ENCODE measurements at places on chromosomes 4 and X. TPM values are rescaled to one million over a fixed set of nuclear protein-coding genes. Genes with fewer than 3 reads are reported as not detected.

GRCh38 chr4:83556006-83556707 lies 20.2 kb downstream of the GPAT3 start:
- DNase-seq = no peak

- DNase-seq = no peak
These were observed 109.3 kb downstream of the ADRA2C start for GRCh38 chr4:3875466-3875865.

GRCh38 chr4:28822163-28822562 lies 1898.0 kb upstream of the PCDH7 start:
- DNase-seq = no peak

DNA sequence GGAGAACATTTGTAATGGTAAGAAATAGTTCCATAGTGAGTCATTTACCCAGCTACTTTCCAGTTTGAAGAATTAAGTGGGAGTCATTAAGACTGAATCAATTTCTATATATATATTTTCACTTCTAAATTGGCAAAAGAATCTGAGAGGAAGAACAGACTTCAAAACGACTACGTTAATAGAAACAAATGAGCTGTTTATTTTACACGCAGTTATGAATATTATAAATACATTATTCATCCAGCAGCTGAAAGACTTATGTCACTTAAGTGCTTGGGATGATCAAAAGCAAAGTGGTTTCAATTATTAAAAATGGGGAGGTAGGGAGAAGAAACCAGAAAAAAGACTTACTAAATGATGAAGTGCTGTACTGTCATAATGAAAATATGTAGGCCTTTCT lies 260.5 kb upstream of the DDX53 start:
- no peak for DNase-seq

GRCh38 chr4:128711361-128711760 lies 98.1 kb upstream of the JADE1 start:
- DNase-seq = no peak

DNA sequence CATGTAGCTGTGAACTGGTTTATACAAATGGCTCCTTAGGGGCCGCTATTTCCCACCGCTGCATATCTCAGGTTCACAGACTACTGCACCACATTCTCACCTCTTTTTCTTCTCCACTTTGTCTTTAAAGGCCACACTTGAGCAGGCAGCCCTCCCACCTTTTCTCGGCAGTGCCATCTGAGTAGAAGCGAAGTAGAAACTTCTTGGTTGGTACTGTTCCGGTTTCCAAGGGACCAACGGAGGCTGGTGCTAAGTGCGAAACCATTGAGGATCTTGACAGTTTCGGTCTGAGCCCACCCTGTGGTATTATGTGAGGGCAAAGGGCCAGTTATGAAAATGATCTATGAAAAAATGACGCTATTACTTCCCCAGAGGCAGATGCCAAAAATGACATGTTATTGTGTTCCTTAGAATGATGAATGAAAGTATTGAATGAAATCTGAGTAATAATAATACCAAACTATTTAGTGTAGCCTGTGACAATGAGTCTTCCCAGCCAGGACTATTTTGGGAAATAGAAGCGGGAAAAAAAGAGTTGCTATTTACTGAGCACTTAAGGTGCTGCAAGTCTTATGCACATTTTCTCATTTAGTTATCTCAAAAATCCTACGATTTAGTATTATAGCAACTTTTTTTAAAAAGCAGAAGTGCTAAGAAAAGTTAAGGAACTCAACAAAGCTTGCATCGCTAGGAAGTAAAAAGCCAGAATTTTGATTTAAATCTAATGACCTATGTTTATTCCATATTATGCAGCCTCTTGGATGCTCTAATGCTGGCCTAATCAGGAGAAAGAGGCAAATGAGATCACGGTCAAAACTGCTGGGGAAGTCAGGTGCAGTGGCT lies 29.6 kb upstream of the CHRNA9 start:
- DNase-seq = no peak

GRCh38 chr4:156036496-156036895 lies 82.8 kb upstream of the CTSO start:
- no peak for DNase-seq

DNA sequence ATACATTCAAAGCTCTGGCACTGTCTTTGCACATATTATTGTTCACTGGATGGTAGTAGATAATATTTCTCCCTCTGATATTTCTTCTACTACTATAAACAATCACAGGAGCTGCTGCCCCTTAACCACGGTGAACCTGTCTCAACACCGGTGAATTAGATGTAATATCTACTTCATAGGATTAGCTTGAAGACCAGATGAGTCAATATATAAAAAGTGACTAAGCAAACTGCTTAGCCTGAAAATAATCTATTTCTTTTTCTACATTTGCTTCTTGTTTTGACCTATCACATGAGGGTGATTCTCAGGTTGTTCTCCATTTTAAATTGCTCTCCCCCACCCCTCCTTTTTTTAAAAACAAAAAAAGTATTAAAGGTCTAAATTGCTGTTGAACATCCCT lies 645.5 kb downstream of the ANKRD50 start:
- DNase-seq = no peak

DNA sequence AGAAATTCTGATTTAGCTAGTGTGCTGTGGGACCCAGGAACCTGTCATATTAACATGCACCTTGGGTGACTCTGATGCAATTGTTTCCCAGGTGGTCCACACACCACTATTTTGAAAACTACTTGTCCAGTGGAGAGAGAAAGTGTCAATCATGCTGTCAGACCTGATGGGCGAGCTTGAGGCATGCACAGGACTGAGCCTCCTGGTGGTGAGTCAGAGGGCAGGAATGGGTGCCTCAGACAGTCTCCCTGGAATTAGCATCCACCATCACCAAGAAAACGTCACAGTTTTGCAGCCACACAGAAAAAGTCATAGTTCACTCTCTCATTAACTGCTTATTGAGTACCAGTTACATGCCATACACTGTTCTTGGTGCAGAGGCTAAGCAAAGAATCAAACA lies 181.8 kb upstream of the MAOA start:
- no peak for DNase-seq

DNA sequence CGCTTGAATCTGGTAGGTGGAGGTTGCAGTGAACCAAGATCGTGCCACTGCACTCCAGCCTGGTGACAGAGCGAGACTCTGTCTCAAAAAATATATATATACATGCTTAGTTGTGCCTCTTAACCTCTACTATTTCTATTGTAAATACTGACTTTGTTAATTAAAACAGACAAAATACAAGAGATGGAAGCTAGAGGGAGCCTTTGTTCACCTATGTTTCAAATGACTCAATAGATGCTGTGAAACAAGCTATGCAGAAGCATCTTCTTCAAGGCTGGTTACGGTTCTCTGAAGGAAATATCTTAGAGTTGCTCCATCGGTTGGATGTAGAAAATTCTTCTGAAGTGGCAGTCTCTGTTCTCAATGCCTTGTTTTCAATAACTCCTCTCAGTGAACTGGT lies 6.2 kb downstream of the NCAPG start:
- no peak for DNase-seq

DNA sequence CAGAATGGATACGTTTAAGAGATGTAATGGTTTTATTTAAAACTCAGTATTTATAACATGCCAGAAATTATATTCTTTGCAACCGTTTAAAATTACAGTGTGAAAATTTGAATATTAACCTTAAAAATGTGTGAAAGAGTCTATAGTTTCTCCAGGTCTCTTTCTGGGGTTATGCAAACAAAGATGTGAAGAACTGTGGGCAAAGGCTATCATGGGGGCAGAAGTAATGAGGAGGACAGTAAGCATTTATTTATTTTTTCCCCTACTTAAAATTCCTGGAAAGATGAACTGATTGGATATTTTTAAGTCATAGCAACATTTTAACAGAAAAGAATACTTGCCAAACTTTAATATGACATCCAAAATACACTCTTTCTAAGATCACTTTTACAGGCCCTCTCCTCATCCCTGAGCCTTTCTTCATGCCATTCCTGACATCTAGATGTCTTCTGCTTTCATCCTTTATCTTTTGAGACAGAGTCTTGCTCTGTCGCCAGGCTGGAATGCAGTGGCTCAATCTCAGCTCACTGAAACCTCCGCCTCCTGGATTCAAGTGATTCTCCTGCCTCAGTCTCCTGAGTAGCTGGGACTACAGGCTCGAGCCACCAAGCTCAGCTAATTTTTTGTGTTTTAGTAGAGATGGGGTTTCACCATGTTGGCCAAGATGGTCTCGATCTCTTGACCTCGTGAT lies 46.1 kb downstream of the TMEM131L start:
- no peak for DNase-seq

GRCh38 chr4:118277243-118277642 lies 75.6 kb downstream of the PRSS12 start:
- DNase-seq = no peak

GRCh38 chr4:123168812-123169211 lies 227.8 kb upstream of the SPRY1 start:
- DNase-seq = no peak

DNA sequence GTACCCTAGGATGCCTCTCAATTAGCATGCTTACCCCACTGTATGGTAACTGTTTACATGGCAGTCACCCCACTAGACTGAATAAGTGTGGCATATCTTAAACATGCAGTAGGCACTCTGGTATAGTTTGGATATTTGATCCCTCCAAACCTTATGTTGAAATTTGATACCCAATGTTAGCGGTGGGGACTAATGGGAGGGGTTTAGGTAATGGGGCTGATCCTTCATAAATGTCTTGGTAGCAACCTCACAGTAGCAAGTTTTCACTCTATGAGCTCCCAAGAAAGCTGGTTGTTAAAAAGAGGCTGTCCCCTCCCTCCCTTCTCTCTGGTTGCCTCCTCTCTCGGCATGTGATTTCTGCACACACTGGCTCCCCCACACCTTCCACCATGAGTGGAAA lies 10.1 kb downstream of the TMEM150C start:
- DNase-seq = no peak

DNA sequence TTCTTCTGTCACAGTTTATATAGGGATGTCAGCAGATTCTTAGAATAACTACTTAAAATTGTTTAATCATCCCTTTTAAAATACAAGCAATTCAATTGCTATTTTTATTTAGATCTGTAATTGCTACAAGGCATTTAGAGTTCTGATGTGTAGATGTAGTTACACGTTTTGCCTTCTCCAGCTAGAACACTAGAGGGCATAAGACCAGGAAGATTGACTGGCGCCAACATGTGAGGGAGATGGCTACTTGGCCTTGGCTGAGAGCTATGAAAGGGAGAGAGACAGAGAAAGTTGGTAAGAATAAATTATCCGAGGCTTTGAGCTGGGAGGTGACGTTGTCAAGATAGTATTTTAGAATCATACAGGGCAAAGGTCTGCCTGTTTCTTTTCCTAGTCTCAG lies 563.7 kb upstream of the PRKX start:
- no peak for DNase-seq

- no peak for DNase-seq
These were observed 27.8 kb downstream of the PDLIM5 start for GRCh38 chr4:94479358-94480141.

DNA sequence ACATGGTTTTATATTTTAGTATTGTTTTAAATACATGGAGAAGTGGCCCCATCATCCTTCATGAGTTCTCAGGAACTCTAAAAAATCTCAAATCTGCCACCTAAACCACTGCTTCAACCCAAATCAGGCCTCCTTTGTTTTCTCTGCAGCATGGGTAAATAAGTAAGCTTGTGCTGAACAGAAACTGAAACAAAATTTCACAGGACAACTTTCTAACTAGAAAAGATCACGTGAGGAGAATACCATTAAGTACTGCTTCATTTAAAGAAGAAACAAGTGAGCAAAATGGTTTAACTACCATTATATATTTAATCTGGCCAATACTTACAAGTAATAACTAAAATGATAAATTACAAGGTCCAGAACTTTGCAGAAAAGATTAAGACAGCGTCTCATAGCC lies 2.5 kb downstream of the ARAP2 start:
- DNase-seq = no peak

GRCh38 chrX:112846187-112846586 lies 5.6 kb upstream of the AMOT start:
- no peak for DNase-seq

- no peak for DNase-seq
These were observed 5.3 kb downstream of the EMD start for GRCh38 chrX:154384284-154384892.

DNA sequence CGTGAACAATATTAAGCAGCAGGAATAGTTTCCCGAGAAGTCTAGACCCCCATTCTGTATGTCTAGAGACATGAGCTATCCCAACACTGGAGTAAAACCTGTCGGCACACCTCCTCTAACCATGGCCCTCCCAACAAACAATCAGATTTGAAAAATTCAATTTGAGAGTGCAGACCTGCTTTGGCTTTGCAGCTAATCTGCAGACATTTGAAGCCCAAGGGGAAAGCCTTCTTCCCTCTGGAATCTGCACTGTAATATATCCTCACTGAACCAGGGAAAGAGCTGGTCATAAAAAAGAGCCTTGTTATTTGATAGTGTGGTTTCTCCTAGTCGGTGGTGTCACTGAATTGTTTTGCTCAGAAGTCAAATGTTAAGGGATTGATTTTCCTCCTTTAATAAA lies 44.6 kb upstream of the KLHL34 start:
- DNase-seq = no peak

- no peak for DNase-seq
These were observed 275.2 kb downstream of the PTTG2 start for GRCh38 chr4:38235354-38235753.

GRCh38 chr4:102663073-102663472 lies 97.7 kb downstream of the MANBA start:
- no peak for DNase-seq

- no peak for DNase-seq
These were observed 31.5 kb upstream of the IL21 start for GRCh38 chr4:122652379-122652778.

- DNase-seq = no peak
These were observed 61.6 kb downstream of the SYNPO2 start for GRCh38 chr4:118950224-118950623.

DNA sequence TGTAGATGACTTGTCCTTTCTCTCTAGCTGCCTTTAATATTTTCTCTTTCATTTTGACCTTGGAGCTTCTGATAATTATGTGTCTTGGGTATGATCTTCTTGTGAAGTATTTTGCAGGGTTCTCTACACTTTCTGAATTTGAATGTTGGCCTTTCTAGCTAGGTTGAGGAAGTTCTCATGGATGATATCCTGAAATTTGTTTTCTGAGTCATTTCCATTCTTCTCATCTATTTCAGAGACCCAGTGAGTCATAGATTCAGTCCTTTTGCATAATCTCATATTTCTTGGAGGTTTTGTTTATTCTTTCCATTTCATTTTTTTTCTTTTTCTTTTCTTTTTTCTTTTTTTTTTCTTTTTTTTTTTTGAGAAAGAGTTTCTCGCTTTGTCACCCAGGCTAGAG lies 585.7 kb upstream of the PABPC4L start:
- no peak for DNase-seq

GRCh38 chr4:100017637-100018310 lies 67.7 kb upstream of the H2AZ1 start:
- no peak for DNase-seq

Gene COL25A1
- total RNA-seq = 0.37 TPM

Gene MSANTD1
- 0.45 TPM for total RNA-seq

Gene MAP7D2
- 0.74 TPM for total RNA-seq

Gene GYPB
- not detected for total RNA-seq

Gene SSX3
- total RNA-seq = not detected

Gene CD40LG
- 0.15 TPM for total RNA-seq

Gene GPR82
- 0.27 TPM for total RNA-seq

Gene ERVMER34-1
- total RNA-seq = 7.2 TPM

Gene C4orf50
- total RNA-seq = 0.02 TPM

Gene CSN1S1
- not detected for total RNA-seq

Gene KIT
- total RNA-seq = 1.4 TPM

Gene PCDH18
- 3.9 TPM for total RNA-seq

Gene PRAF2
- total RNA-seq = 6.3 TPM

Data from left ventricle myocardium superior (tissue), 1 donor.